Breast epithelium (tissue), 4 donors: ENCODE measurements at places on chromosomes 6 and 20. TPM values are rescaled to one million over a fixed set of nuclear protein-coding genes. Genes with fewer than 3 reads are reported as not detected.

NRSN1 gene
- not detected for total RNA-seq

IYD gene
- 0.29 TPM for total RNA-seq

ZBTB46 gene
- total RNA-seq: 18.7 TPM

PKHD1 gene
- 0.66 TPM for total RNA-seq

ZNF334 gene
- total RNA-seq: 18.7 TPM

EEF1A2 gene
- total RNA-seq: 4.8 TPM

IMPG1 gene
- total RNA-seq: not detected

LRRC1 gene
- total RNA-seq: 10.1 TPM

NOX3 gene
- total RNA-seq: not detected

DNA sequence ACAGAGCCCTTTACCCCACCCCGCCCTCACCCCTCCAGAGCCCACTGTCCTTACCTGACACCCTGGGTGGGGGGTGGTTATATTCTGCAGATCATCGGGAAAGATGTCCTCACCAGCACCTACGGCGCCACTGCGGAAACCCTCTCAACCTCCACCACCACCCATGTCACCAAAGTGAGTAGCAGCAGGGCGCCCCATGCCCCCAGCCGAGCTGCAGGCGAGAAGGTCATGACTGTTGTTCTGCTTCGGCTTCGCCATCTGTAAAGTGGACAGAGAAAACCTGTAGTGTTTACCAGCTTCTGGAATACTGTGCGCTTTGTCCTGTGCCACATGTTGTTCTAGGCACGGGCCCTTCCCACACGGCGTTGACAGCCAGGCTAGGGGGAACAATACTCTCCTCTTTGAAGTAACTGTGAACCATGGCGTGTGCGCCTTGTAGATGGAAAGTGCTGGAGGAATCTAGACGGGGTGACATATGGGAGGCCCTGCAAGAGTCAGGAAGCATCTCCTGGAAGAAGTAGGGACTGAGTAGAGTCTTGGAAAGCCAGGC, 16.5 kb upstream of the AAR2 start:
- no peaks in the 10 kb centered on the region for H3K4me1 ChIP-seq

- no peak for DNase-seq
- no peaks in the 10 kb centered on the region for H3K27me3 ChIP-seq
- peak overlapping the region; percentile 21 for H3K4me3 ChIP-seq
- H3K27ac ChIP-seq: no peak overlapping the region
- H3K4me1 ChIP-seq: no peaks in the 10 kb centered on the region
- H3K36me3 ChIP-seq: no peaks in the 10 kb centered on the region
Measured at GRCh38 chr6:6927521-6928361, 180.0 kb upstream of the RREB1 start.

DNA sequence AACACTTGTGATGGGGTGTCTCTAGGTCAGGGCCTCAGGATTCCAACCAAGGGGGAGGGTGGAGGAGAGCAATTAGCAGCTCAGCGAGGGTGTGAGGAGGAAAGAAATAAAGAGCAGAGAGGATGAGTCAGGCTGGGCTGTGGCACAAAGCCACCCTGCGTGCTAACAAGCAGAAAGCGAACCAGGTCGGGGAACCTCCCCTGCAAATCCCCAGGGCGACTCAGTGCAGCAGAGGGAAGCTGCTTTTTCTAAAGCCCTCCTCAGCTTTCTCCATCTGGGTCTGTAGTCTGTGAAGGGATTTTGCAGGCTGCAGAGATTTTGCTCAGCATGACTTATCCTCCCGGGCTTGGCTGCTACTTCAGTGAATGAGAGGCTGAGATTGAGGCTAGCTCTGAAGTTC, 6.6 kb upstream of the SPO11 start:
- DNase-seq: no peak
- H3K4me1 ChIP-seq: peaks cover 7% of the 10 kb centered on the region
- H3K4me3 ChIP-seq: no peak overlapping the region
- no peak overlapping the region for H3K27ac ChIP-seq
- no peaks in the 10 kb centered on the region for H3K36me3 ChIP-seq

GRCh38 chr6:86016077-86016476, 373.4 kb upstream of the SYNCRIP start:
- no peak for DNase-seq
- no peaks in the 10 kb centered on the region for H3K27me3 ChIP-seq
- H3K4me1 ChIP-seq: no peaks in the 10 kb centered on the region
- H3K36me3 ChIP-seq: no peaks in the 10 kb centered on the region

GRCh38 chr6:87875781-87876180, 171.9 kb upstream of the SPACA1 start:
- H3K27me3 ChIP-seq: peaks cover 6% of the 10 kb centered on the region
- H3K27ac ChIP-seq: no peak overlapping the region

- no peak for DNase-seq
- H3K27ac ChIP-seq: no peak overlapping the region
- no peaks in the 10 kb centered on the region for H3K4me1 ChIP-seq
- no peaks in the 10 kb centered on the region for H3K36me3 ChIP-seq
Measured at GRCh38 chr20:37407019-37407566, 61.2 kb downstream of the SRC start.

- no peaks in the 10 kb centered on the region for H3K27me3 ChIP-seq
- H3K27ac ChIP-seq: no peak overlapping the region
- no peak for DNase-seq
- H3K36me3 ChIP-seq: no peaks in the 10 kb centered on the region
- no peaks in the 10 kb centered on the region for H3K4me1 ChIP-seq
Measured at GRCh38 chr6:112004201-112005012, 49.5 kb upstream of the CCN6 start.

GRCh38 chr6:156917213-156917612, 140.0 kb downstream of the ARID1B start:
- H3K36me3 ChIP-seq: no peaks in the 10 kb centered on the region
- no peak overlapping the region for H3K27ac ChIP-seq
- H3K4me1 ChIP-seq: no peaks in the 10 kb centered on the region
- no peak overlapping the region for H3K4me3 ChIP-seq
- no peak for DNase-seq

- peak overlapping the region; percentile 33 for H3K27ac ChIP-seq
- H3K4me3 ChIP-seq: no peak overlapping the region
- no peak for DNase-seq
- H3K27me3 ChIP-seq: no peaks in the 10 kb centered on the region
- H3K4me1 ChIP-seq: peaks cover 3% of the 10 kb centered on the region
Measured at GRCh38 chr20:49909499-49910339, 5.6 kb downstream of the SPATA2 start.

- no peak for DNase-seq
- H3K27ac ChIP-seq: no peak overlapping the region
- no peaks in the 10 kb centered on the region for H3K4me1 ChIP-seq
- no peak overlapping the region for H3K4me3 ChIP-seq
Measured at GRCh38 chr20:19508449-19508848, 249.6 kb upstream of the RIN2 start.

- no peaks in the 10 kb centered on the region for H3K27me3 ChIP-seq
- no peaks in the 10 kb centered on the region for H3K36me3 ChIP-seq
- no peak overlapping the region for H3K4me3 ChIP-seq
- no peak overlapping the region for H3K27ac ChIP-seq
- no peaks in the 10 kb centered on the region for H3K4me1 ChIP-seq
- no peak for DNase-seq
Measured at GRCh38 chr6:31423550-31423949, 20.2 kb downstream of the MICA start.

DNA sequence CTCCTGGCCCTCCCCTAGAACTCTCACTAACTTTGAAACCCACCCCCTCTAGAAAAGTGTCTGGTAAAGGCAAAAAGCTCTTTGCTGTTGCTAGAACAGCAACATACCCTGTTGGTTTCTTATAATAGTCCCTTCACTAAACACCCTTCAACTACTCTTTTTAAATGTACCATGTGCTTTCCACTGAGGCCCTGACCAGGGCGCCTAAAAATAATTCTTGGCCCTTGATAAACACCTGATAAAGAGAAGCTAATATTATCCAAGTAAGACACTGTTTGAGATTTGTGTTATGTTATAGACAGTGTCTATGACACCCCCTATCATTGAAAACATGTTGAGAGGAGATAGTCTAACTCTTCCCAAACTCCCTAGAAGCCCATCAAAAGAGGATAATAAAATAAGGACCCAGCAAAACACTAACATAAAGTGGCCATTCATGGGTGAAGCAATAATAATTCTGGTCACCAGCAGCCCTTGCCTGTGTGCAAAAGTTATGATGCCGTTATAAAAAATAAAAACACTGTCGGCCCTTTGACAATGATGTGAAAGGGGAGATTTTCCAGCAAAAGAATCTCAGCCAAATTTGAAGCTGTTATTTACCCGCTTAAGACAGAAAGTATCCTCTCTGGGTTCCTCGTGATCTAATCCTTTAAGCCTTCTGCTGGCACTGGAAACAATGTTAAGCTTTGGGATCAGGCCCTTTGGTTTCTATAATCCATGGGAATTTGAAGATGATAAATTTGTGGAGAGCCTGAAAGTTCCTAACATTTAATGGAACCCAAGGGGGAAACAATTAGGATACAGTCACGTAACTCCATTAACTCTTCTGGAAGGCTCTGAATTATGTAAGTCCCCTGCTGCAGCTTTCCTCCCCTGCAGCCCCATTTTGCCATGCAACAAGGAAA, 122.6 kb upstream of the PLCB4 start:
- no peaks in the 10 kb centered on the region for H3K4me1 ChIP-seq
- H3K36me3 ChIP-seq: no peaks in the 10 kb centered on the region
- H3K27ac ChIP-seq: no peak overlapping the region

DNA sequence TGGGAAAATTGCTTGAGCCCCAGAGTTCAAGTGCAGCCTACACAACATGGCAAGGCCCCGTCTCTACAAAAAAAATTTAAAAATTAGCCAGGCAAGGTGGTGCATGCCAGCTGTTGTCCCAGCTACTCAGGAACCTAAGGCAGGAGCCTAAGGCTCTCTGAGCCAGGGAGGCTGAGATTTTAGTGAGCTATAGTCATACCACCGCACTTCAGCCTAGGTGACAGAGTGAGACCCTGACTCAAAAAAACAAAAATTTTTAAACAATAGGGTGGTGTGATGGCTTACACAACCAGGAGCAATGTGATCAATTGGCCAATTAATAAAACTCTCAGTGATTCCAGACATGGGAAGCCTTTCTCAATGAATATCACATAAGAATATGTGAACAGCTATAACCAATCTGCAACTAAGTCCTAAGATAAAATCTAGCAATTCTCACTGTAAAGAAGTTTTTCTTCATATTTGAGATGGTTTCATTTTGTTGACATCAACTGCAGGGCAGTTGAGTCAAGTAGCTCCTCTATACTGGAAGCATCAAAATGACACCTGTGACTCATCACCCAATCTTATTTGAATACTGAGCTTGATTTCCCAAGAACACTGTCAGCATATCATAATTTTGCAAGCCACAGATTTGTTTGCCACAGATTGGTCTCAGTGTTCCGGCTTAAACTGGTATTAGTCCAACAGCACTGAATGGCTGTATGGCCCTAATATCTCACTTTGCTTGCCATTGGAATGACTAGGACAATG, 169.0 kb upstream of the GJE1 start:
- no peak overlapping the region for H3K4me3 ChIP-seq
- no peak for DNase-seq
- no peak overlapping the region for H3K27ac ChIP-seq

GRCh38 chr6:49284180-49284579, 178.9 kb downstream of the MMUT start:
- no peak overlapping the region for H3K4me3 ChIP-seq
- H3K27me3 ChIP-seq: no peaks in the 10 kb centered on the region
- no peaks in the 10 kb centered on the region for H3K36me3 ChIP-seq
- no peaks in the 10 kb centered on the region for H3K4me1 ChIP-seq
- no peak for DNase-seq

DNA sequence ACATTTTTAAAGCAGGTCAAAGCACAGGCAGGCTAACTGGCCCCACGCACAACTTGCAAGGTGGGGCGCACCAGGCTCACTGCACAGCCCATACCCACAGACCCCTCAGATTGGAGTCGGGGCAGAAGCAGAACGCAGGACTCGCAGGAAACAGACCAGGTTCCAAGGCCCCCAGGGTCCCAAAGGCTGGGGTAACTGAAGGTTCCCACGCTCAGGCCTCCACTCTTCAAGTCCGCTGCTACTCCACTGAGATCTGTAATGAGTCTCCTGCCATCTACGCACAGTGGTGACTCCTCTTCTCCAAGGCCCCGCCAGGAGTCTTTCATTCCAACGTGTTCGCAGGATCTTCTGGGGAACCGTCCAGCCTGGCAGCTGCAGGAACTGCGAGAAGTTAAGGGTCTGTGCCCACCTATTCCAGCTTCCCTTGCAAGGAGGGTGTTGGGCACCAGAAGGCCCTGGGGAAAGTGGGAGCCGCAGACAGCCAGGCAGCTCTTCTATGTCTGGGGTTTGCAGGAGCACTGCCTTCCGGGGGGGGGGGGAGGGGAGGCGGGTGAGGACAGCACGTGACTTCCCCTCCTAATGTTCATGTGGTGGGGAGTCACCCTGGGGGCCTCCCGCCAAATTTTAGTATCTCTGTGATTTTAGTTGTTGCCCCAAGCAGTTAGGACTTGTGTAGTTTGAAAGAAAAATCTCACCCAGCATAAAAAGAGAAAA, 2.0 kb upstream of the TAF4 start:
- H3K36me3 ChIP-seq: no peaks in the 10 kb centered on the region
- no peaks in the 10 kb centered on the region for H3K4me1 ChIP-seq
- H3K4me3 ChIP-seq: no peak overlapping the region
- DNase-seq: peak; percentile 33
- no peaks in the 10 kb centered on the region for H3K27me3 ChIP-seq
- no peak overlapping the region for H3K27ac ChIP-seq

DNA sequence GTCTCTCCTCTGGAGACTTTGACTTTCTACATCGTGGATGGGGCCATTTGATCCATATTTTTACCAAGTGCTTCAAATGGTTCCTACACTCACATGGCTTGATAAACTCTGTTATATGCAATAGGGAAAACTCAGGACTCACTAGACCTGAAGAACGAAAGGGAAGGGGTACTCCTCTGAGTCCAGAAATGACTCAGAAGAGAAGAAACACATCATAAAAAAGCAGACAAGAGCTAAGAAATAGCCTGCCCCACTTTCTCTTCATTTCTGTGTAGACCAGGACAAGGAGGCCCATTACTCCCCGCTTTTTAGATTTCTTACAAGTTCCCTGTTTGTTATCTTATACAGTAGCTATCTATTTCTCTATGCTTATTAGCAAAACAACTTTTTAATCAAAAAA, 369.8 kb upstream of the ARID1B start:
- no peaks in the 10 kb centered on the region for H3K36me3 ChIP-seq
- DNase-seq: no peak
- H3K27me3 ChIP-seq: no peaks in the 10 kb centered on the region
- no peak overlapping the region for H3K27ac ChIP-seq
- H3K4me3 ChIP-seq: no peak overlapping the region
